ENCODE measurements at places on chromosomes 2 and 18.

GRCh38 chr2:85577386-85578242 lies at the start of gene VAMP8:
Gene VAMP8 (plus strand): TSS chr2:85577586. CDS start chr2:85577647, 61 bp downstream.
- no peak for DNase-seq

DNA sequence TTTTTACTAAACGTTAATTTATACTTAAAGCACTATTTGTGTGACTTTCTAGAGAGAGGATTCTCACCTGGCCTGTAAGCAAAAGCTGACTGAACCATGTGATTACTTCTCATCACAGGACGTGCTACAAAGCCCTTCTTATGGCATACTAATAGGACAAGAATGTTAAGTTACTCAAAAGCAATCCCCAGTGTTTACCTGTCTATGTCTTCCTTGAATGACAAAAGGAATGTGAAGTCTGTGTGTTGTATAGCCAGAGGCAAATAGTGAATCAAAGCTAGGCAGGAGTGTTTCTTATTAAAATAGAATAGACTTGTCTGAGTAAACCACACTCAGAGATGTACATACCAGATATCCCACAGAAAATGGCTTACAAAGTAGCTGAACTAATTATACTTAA lies 1465.5 kb downstream of the SUCLG1 start:
- DNase-seq: no peak

DNA sequence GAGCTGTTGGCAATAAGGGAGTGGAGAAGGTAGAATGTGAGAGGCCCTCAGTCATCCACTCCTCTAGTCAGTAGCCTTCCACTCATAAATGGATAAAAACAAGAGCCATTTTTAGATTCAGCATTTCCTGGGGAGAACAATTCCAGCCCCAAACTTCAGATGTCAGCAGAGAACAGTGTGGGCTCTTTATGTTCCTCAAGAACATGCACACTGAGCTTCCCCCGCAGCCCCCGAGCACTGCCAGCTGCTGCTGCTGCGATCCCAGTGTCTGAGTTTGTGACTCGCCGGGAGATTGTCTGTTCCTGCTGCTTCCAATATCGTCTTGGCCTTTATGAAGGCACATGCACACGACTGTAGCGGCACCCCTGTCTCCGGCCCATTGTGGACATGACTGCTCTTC lies 143.7 kb upstream of the CTNNA2 start:
- no peak for DNase-seq

- DNase-seq: no peak
These were observed 4.0 kb downstream of the CYP26B1 start for GRCh38 chr2:72143441-72144273.
